ENCODE measurements at places on chromosomes 12 and 14.

- DNase-seq: no peak
Observed at GRCh38 chr14:55105991-55106390, 23.1 kb upstream of the LGALS3 start.

DNA sequence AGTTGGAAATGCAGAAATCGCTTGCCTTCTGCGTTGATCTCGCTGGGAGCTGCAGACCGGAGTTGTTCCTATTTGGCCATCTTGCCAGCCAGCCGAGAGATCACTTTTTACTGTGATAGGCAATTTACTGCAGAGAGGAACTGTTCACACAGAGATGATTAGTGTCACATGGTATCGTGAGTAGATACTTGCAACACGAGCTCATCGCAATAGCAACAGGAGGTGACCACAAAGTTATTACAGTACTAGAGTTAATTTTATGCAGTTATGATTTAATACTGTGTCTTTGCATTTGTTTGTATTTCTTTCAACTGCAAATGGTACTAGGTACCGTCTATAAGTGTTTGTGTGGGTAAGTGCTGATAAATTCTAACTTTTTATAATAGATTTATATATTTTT is 27.8 kb downstream of the NOPCHAP1 start:
- DNase-seq: no peak

DNA sequence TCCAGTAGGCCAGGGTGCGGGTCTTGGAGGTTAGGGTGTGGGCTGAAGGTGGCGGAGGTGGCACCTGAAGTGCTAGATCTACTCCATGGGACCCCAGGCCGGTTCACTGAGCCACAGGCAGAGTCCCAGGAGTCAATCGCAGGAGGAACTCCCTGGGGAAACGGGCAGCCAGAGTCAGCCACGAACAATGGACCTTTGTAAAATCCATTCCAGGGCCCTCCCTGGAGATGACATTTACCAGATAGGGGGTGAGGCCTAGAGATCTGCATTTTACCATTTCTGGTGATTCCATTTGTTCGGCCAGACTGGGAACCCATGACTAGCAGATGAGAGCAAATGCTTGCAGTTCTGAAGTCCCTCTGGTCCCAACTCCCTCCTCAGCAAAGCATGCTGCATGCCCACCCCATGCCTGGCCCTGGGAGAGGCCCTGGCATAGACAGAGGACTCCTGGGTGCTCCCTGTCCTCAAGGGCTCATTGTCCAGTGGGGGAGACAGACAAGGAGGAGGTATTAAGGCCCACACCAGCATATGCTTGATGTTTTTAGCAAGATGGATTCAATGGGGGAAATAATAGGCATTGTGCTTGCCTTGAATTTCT is 115.5 kb downstream of the EML1 start:
- no peak for DNase-seq

- no peak for DNase-seq
Observed at GRCh38 chr14:39276005-39276404, 42.3 kb downstream of the MIA2 start.

GRCh38 chr12:93819050-93819491 is 141.9 kb downstream of the CRADD start:
- no peak for DNase-seq

DNA sequence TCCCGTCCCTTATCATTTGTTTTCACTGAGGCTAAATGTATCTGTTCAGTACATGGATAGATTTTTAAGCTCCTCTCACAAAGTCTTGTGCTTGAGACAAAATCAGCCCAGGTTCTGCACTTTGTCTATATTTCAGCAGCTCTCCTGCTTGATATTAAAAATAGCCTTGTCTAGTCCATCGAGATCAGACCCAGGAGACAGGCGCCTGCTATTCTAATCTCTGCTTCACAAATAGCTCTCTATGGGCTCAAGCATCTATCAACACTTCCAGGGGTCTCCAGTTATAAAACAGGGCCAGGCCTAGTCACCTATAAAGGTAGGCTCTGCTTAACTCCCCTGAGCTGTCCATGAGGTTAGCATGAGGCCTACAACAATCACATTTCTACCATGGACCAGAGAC is 62.5 kb downstream of the ZFP36L1 start:
- no peak for DNase-seq

GRCh38 chr12:30939234-30939633 is 12.7 kb downstream of the TSPAN11 start:
- no peak for DNase-seq

- no peak for DNase-seq
Observed at GRCh38 chr12:113445544-113446171, 23.5 kb downstream of the SDSL start.

GRCh38 chr12:96980991-96981414 is 73.9 kb downstream of the NEDD1 start:
- no peak for DNase-seq

DNA sequence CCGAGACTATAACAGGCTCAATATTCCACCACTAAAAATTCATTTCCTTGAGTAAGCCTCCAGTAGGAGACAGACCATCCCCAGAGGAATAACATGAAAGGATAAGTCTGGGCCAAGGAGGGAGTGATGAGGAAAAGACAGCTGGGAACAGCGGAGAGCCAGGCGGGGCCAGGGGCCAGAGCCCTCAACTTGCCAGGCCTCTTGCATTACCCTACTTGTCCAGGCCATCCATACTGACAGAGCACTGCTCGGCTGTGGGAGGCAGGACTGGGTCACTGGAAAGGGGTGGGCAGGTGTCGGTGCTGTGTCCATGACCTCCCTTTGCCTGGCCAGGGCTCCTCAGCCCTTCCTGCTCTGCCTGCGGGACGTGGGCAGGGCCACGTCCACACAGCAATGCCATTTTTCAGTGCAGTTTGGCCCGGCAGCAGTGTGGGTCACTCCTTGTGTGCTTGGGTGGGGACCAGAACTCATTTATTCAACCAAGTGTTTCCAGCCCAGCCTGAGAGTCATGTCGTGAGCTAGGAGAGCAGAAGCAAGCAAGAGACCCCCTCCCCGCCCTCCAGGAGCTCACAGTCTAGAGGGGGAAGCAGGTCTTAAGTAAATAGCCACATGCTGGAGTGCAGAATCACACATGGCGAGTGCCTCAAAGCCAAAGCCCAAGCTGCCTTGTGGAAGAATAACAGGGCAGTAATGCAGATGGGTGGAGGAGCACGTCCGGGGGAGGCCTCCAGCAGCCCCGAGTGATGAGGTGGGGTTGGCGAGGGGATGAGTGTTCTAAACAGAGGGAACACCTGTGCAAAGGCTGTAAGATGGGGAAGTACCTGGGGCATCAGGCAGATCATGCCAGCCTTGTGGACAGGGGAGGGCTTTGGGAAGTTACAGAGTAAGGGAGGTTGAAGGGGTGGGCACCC is 8.9 kb upstream of the FAIM2 start:
- DNase-seq: no peak

GRCh38 chr14:77423423-77423822 is at the start of gene NOXRED1:
NOXRED1 (minus strand) TSS chr14:77423523; CDS start chr14:77422889, 634 bp downstream.
- DNase-seq: no peak

GRCh38 chr14:24897793-24898192 is 152.2 kb downstream of the STXBP6 start:
- DNase-seq: no peak

DNA sequence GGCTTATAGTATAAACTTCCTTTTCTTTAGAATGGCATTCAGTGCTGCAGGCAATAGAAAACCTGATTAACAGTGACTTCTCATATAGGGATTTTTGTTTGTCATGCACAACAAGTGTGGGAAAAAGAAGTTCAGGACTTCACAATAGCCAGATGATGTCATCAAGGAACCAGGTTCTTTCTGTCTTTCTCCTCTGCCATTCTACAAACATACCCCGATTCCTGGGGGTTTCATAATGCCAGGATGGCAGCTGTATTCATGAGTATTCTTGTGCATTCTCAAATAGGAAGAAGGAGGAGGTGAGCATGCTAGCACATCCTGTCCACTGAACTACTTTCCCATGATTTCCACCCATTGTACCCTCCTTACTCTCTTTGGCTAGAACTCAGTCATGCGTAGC is 182.7 kb upstream of the EEA1 start:
- DNase-seq: no peak

GRCh38 chr14:94659901-94660300 is 47.7 kb downstream of the SERPINA3 start:
- DNase-seq: no peak

GRCh38 chr12:49983892-49984291 is 11.1 kb downstream of the AQP6 start:
- no peak for DNase-seq

GRCh38 chr12:106035421-106035820 is 103.3 kb downstream of the NUAK1 start:
- no peak for DNase-seq

- no peak for DNase-seq
Observed at GRCh38 chr12:66742508-66743367, 63.9 kb upstream of the GRIP1 start.

- no peak for DNase-seq
Observed at GRCh38 chr12:116455540-116456329, 103.4 kb upstream of the MAP1LC3B2 start.

- no peak for DNase-seq
Observed at GRCh38 chr12:14691560-14691959, 4.8 kb downstream of the GUCY2C start.

- no peak for DNase-seq
Observed at GRCh38 chr12:117582135-117582784, 220.8 kb upstream of the NOS1 start.

DNA sequence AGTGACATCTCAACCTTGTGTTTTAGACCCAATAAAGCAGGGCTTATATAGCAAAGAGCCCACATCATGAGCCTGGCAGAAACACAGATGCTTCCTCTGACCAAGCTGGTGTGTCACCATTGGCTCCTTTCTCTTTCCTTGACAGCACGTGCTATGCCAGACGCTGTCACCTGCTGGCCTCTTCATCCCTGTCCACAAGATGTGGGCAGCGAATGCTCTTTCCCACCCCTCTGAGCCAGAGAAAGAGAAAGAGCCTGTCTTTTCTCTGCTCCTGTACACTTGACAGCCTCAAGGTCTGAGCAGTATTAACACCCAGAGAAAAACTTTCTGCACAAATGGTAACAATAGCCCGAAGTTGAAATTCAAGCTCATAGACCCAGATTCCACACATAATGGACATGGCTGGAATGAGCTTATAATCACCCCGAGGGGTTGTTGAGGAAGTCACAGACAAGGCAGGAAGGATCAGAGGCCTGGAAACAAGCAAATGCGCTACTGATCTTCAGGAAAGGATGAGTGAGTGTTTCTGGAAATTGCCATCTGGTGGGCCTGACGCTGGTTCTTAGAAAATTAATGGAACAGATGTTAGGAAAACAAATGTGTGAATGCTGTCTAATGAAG is 8.9 kb downstream of the TGFB3 start:
- DNase-seq: no peak

GRCh38 chr12:4855121-4855924 is 54.4 kb upstream of the KCNA1 start:
- DNase-seq: no peak

GRCh38 chr12:21848192-21848591 is 73.7 kb upstream of the KCNJ8 start:
- no peak for DNase-seq

DNA sequence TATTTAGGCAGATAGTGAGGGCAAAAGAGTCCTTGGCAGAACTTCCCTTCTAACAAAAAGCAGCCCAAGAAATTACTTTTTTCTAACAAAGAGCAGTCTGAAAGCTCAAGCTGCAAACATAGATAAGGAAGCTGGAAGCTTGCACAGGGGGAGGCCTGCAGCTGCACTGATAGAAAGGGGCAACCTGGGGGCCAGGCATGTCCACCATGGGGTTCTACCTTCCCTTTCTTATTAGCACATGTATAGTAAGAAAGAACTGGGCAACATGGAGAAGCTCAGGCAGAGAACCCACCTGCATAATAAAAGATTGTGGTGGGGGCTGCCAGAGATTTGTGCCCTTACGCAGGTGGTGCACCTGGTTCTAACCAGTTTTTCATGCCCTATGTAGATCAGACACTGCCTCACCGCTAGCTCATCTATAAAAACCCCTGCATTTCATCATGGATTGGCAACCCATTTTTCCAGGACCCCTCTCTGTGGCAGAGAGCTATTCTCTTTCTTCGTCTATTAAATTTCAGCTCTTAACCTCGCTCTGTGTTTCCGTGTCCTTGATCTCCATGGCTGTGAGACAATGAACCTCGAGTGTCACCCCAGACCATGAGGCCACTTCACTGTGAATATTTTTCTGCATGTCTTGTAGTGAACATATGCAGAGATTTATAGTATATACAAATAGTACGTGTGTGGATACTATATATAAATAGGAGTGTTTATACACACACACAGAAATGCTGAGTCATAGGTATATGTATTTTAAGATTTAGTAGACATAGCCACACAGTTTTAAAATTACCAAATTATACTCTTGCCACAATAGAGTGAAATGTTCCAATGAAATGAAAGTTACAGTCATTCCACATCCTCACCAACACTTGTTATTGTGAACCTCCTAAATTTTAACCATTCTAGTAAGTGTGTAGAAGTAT is 53.0 kb downstream of the PEX5 start:
- no peak for DNase-seq

DNA sequence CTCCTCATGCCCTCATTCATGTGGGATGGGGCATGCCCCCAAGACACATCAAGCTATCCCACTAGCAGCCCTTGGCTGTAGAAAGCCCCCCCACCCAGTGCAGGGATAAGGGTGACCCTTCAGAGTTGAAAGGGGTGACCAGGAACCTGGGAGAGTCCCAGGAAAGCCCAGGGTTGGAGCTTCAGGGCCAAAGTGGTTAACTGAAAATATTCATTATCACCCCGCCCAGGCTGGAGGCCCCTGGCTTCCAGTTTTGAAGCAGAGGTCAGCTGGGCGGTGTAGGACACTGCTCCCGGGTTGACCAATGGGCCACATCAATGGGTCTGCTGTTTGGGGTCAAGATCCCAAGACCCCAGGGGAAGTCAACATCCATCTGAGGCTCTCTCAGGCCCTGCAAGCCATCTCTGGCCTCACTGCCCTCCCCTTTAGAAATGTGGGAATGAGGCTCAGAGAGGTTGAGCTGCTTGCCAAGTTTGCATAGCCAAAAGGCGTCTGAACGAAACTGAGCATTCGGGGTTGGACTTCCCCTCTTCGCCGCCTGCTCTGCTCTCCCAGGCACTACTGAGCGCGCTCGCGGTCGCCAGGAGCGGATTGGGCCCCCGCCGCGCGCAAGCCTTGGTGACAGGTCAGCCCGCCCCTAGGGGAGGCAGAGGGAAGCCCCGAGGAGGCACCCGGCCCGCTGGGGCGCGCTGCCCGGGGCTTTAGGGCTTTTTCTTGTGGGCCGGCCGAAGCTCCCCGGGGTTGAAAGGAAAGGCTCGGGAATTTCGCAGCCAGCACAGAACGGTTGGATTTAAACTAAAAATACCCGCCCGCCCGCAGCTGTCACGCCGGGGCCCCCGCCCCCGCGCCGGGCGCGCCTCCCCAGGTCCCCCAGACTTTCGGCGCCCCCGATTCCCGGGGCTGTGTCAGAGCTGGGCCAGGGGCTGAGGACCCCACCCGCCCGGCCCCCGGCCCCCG is 576 bp downstream of the SYNE3 start:
- peak; percentile 69 for DNase-seq

DNA sequence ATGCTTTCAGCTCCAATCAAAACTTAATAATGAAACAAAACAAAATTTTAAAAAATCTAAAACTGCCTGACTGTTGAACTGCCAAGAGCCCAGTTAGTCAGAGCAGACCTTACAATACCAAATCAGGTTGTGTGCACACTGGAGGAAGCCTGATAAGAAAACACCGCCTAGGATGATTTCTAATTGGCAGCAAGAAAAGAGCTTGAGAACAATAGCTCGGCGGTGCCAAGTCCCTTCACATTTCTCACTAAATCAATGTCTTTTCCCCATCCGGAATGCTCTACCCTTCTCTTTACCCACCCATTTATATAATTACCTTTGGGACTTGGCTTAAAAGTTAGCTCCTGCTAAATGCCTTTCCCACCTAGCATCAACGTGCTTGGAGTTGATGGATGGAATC is 256.7 kb downstream of the C12orf75 start:
- DNase-seq: no peak

- DNase-seq: no peak
Observed at GRCh38 chr12:49461221-49461620, 77.6 kb upstream of the KCNH3 start.

Data from T-helper 2 cell (primary cell).